ENCODE measurements at places on chromosomes 5 and 9.

- DNase-seq: no peak
Measured at GRCh38 chr9:84974855-84975254, 305.3 kb downstream of the NTRK2 start.

DNA sequence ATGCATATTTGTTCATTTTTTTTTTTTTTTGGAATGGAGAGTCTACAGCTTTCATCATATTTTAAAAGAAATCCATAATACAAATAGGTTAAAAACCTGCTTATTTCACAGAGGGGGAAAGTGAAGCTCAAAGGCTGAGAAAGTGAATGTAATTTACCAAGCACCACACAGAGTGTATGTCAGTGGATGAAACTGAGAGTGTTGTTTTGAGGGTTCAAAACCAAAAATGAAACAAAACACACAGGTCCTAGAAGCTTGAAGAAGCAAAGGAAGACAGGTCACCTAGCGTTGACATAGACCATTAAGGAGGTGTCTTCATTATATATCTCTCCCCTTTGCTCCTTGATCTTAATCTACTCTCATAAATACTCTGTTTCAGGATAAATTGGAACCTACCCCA, 7.5 kb downstream of the NMUR2 start:
- no peak for DNase-seq

- no peak for DNase-seq
Measured at GRCh38 chr5:150746-151145, 40.5 kb upstream of the LRRC14B start.

DNA sequence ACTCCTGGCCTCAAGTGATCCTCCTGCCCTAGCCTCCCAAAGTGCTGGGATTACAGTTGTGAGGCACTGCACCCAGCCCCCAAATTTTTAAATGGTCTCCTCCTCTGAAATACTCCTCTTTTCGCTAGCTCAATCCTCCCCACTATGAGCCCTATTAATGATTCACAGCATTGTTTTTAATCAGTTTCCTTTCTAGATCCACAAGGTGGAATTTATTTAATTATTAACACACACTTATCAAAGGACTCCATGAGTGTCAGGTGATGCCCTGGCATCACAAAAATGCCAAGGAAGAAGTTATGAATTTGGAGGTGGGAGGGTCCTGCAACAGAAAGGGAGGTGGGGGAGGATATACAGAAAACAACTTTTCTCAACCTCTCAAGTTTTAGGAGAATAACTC, 806.5 kb downstream of the PRELID2 start:
- no peak for DNase-seq

DNA sequence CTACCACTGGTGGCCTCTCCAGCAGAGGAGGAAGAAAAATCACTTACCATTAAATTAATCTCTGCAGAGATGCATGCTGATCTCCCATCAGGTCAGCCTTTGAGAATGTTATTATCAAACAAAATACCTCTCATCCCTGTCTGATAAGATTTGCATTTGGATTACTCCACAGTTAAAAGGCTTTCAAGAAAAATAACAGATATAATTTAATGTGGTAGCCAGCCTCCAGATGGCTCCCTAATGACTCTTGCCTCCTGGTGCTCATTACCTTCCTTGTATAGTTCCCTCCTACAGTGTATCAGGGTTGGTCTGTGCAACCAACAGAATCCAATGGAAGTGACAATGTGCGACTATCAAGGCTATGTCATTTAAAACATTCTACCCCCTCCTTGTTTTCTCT, 63.6 kb upstream of the TNPO1 start:
- no peak for DNase-seq

GRCh38 chr9:128764361-128764760, 7.4 kb downstream of the ZER1 start:
- DNase-seq: no peak

DNA sequence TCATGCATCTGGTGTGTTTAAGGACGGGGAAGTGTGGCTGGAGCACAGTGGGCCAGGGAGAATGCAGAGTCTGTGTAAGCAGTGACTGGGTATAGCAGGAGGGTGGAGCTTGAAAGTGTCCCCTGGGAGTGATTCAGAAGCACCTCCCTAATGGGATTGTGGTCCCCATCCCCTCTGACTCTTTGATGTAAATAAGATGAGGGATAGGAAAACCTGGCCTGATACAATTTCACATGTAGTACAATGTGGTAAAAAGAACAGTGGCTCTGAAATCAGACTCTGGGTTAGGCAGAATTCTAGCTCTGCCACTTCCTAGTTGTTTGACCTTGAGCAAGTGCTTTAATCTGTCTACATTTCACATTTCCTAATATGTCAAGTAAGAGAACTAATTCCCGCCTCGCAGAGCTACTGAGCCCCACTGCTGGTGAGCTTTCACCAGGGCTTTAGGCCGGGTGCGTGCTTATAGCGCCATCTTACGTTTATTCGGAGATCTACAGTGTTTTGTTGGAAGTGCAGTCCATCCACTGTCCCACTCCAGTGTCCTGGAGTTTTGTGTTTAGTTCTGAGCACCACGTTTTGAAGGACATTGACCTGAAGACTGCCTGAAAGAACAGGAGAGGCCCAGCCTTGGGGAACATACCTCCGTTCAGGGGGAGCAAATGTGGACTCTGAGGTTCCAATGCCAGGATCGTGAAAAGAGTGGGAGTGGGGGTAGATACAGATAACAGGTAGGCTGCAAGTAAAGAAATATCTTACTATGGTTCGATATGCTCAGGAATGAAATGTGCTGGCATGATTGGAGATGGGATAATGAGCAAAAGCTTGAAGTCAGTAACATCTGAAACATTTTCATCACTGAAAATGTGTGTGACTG, 51.2 kb upstream of the TESK1 start:
- no peak for DNase-seq

GRCh38 chr9:114836769-114837168, 30.9 kb upstream of the TNFSF15 start:
- no peak for DNase-seq

DNA sequence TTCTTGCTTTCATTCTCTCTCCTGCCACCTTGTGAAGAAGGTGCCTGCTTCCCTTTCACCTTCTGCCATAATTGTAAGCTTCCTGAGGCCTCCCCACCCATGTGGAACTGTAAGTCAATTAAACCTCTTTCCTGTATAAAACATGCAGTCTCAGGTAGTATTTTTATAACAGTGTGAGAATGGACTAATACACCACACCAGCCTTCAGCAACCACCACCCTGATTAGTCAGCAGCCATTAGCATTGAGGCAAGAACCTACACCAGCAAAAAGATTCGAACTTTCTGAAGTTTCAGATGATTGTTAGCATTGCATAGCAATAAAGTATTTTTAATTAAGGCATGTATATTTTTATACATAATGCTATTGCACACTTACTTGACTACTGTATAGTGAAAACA, 980.2 kb downstream of the EFNA5 start:
- no peak for DNase-seq

DNA sequence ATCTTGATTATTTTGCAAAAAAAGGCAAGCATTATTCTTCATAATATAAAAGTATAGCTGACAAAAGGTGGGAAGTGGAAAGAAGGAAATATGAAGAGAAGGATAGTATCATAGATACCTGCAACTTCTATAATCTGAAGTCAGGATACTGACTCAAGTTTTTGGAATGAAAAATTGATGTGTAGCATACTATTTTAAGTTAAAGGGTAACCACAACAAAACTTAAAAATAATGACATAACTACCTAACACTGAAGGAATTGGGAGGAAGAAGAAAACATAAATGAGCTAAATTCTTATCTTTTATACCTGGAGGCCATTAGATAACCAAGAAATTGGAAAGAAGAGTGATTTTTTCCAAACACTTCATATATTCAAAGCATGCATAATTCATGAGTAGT, 51.8 kb upstream of the TLE1 start:
- no peak for DNase-seq

- no peak for DNase-seq
Measured at GRCh38 chr5:124301850-124302249, 444.6 kb downstream of the ZNF608 start.

DNA sequence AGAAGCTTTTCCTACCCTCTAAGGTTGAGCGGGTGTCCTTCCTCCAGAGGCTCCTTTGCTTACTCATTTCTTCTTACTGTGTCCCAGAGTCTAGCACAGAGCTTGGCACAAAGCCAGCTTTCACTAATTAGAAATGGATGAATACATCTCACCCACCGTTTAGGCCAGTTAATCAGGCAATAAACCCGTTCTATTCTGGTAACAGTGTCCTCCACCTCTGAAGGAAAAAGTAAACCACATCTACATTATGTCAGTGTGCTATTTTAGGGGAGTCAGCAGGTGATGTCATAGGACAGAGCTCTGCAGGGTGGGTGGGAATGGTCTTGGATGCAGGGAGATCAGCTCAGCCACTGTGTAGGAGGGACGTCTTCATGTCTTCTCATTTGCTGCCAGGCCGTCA, 109.2 kb downstream of the OSTF1 start:
- DNase-seq: no peak

DNA sequence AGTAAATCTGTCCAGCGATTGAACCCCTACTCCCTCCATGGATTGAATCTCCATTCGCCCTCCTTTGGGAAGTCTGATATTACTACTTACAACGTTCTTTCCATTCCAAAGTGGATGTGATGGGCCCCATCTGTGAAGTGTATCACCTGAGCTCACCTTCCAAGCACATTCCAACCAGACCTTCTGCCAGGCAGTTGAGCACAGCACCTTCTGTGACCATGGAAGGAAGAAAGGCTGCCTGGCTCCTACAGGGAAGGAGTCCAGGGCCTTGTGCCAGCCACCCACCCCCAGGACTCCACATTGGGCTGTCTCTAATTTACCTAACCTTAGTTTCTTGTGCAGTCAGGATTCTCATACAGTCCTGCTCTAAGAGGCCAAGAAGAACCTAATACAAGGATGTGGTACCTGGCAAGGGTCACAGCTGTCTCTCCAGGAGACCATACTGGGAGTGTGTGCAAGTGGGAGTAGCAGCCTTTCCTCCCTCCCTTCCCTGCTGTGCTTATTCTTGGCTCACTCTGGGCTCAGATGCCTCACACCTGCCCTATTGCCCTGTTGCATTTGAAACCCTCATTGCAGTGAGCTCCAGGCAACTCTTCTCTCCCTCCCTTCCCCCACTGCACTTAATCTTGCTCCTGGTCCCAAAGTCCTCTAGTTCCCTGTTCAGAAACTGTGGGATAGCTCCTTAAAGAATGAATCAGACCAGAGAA, 116.1 kb downstream of the NRG2 start:
- DNase-seq: no peak

- DNase-seq: no peak
Measured at GRCh38 chr5:167571824-167572223, 719.6 kb upstream of the WWC1 start.

DNA sequence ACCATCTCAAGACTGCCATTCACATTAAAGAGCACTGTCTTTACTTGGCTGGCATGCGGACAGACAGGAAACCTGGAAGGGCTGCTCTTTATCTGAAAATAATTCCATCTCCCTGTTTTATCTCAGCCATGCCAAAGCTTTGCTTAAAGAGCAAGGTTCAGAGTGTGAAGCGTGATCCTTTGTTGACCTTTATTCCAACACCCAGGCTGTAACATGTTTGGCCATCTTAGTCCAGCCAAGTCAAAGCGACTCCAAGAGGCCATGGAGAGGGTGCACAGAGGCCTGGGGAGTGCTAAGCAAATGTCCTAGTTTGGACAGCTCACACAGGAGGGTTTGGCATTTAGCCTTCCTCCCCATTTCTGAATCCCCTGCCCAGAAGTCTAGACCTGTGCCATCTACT, 194.7 kb downstream of the PJA2 start:
- DNase-seq: no peak

GRCh38 chr9:90421786-90422185, 220.8 kb downstream of the DIRAS2 start:
- no peak for DNase-seq
